ENCODE measurements at places on chromosomes 7 and 10.

GRCh38 chr7:154202002-154202401 lies 149.8 kb downstream of the DPP6 start:
- DNase-seq: no peak

GRCh38 chr10:93235686-93236085 lies 162.0 kb downstream of the CYP26A1 start:
- DNase-seq: no peak

DNA sequence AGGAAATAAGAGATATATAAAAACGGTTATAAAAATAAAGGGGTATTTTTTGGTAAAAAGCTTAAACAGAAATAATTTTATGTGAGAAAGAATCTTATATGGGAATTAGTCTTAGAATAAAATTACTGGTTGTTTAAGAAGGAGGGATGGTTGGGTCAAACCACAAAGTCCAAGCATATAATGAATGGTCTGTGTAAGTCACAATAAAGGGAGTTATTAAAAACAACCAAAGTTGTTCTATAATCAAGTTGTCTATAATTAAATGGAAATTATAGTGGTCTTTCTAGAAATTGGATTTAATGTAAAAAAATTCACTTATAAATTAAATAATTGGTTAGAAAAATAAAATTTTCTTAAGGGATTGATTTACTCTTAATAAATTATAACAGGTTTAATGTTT lies 304.8 kb downstream of the POM121L12 start:
- DNase-seq: no peak

- no peak for DNase-seq
Measured at GRCh38 chr7:74304550-74304949, 15.3 kb downstream of the CLIP2 start.

- no peak for DNase-seq
Measured at GRCh38 chr7:31851119-31851518, 164.1 kb downstream of the PPP1R17 start.

DNA sequence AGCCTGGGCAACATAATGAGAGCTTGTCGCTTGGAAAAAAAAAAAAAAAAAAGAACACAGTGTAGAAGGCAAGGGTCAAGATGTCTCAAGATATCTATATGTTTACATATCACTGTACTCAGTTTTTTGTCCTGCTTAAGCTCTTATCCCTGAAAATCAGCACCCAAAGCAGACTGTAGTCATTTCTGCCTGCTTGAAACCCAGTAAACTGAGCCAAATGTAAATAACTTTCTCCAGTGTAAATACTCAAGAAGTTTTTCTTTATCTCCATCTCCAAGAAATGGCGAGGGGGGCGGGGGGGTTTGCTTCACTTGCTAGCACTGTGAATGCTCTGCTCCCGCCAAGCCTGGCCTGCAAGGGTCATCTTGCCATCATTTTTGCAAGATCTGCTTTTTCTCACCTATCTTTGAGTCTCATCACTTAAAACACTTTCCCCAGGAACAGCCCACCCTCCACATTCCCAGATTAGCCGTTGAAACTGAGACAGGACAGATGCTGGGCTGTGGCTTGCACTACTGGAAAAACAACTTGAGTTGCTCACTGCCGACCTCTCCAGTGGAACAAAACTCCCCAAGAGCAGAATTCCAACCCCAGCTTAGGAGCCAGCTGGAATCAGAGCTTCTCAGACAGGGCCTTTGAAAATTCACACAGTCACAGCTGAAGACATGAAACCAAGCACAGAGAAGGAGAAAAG lies 54.6 kb downstream of the AFAP1L2 start:
- DNase-seq: no peak

- DNase-seq: no peak
Measured at GRCh38 chr10:89122433-89123051, 84.6 kb downstream of the CH25H start.

GRCh38 chr7:44811571-44811970 lies 15.1 kb downstream of the PPIA start:
- no peak for DNase-seq

Data from D721Med (cell line).